ENCODE measurements at places on chromosomes 13 and 19. TPM values are rescaled to one million over a fixed set of nuclear protein-coding genes. Genes with fewer than 3 reads are reported as not detected.

- DNase-seq = no peak
These were observed 642.1 kb upstream of the ARGLU1 start for GRCh38 chr13:107209824-107210722.

GRCh38 chr13:77584106-77584505 is 48.6 kb downstream of the SCEL start:
- no peak for DNase-seq

- no peak for DNase-seq
These were observed 18.3 kb downstream of the ARID3A start for GRCh38 chr19:944171-944567.

- no peak for DNase-seq
These were observed 358.3 kb downstream of the EFNB2 start for GRCh38 chr13:106177146-106177545.

- no peak for DNase-seq
These were observed 245.3 kb downstream of the IRS2 start for GRCh38 chr13:109541081-109541480.

DNA sequence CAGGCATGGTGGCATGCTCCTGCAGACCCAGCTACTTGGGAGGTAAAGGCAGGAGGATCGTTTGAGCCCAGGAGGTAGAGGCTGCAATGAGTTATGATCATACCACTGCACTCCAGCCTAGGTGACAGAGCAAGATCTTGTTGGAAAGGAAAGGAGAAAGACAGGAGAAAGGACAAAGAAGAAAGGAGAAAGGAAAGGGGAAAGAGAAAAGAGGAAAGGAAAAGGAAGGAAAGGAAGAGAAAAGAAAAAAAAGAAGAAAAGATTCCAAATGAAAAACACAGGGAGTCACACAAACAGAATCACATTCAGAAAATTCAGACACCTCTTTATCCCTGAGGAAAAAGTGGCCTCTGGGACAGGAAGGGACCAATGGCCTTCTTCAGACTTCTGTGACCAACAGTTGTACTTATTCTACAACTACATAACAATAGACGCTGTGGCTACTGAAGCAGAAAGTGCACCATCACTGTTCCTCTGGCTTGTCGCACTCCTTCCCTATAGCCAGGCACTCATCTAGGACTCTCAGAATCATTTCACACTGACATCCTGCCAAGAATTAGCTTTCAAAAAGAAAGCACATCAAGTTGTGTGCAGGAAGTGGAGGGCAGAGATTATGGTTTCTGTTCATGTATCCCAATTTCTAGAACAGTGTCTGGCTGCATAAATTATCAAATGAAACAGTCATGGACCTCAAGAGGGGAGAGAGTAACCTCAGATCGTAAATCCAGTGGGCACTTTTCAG is 5.9 kb downstream of the MTMR6 start:
- peak; percentile 58 for DNase-seq

DNA sequence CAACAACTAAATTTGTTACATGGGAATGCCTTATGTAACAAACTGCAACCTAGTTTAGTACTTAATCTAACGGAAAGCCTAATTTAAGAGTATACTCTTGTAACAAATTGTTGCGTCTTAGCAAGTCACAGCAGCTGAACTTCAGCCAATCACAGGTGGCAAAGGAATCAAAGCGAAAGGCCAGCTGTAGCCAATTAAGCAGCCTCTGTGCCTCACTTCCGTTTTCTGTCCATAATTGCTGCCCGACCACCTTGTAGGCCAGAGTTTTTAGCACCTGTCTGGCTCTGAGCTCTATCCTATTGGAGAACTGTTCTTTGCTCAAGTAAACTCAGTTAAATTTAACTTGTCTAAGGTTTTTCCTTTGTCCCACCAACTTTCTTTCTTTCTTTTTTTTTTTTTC is 18.1 kb upstream of the HSPH1 start:
- DNase-seq = no peak

GRCh38 chr19:2097203-2097885 is 629 bp downstream of the IZUMO4 start:
- peak; percentile 78 for DNase-seq

GRCh38 chr13:50226515-50227155 is 211.4 kb downstream of the KCNRG start:
- DNase-seq = no peak

DNA sequence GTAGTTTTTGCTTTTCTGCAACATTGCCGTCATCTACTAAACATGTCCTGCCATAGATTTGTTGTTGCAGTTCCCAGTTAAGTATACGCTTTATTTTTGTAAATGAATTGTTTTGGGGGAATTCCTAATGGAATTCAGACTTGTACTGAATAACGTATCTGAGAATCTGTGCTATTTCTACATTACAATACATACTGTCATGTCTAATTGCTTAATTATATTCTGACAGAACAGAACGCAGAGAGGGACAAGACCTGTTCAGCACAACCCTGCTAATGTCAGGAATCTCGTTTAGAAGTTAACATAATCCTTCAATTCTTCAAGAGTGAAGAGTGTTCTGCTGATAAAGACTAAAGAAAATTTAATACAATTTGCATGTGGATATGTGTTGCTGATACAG is 861.1 kb upstream of the KLHL1 start:
- no peak for DNase-seq

- DNase-seq = no peak
These were observed 4.0 kb upstream of the FTL start for GRCh38 chr19:48961051-48961649.

DNA sequence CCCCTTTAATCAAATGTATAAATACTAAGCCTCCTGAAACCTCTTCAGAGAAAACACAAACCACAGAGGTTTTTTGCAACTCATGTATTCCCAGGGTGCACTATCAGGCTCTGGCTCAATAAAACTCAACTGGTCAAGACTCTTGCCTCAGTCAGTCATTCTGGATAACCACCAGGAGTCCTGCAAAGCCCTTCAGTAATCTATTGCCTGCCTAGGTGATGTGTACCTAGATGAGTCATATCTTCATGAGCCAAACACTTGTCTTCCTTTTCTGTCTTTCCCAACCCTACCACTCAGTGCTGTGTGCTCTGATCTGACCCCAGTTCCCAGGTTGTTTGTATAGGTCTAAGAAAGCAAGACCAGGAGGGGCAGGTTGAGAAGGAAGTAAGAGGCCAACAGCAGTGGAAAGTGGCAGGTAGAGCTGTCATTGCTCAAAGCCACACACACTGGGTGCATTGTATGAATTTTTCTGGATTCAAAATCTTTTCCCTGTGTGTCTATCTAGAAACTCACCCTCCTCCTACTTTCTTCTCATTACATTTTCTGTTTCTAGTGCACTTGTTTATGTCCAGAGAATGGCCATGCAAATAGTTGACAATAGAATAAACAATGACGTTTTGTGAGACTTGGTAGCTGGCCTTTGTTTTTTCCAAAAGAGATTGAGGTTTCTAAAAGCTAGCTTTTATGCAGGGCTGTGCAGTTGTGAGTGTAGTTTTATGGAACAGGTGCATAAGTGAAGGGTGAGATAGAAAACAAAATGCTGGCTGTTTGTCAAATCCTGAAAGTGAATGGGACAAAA is 48.1 kb downstream of the PSG1 start:
- no peak for DNase-seq

Gene SIGLEC5
- total RNA-seq = not detected

Gene THSD8
- total RNA-seq = 42.4 TPM

Gene CEACAM8
- not detected for total RNA-seq

Gene DNAJC15
- total RNA-seq = 16.4 TPM
